Esophagus muscularis mucosa (tissue), 4 donors: ENCODE measurements at places on chromosomes 3 and 15. TPM values are rescaled to one million over a fixed set of nuclear protein-coding genes. Genes with fewer than 3 reads are reported as not detected.

- H3K4me1 ChIP-seq, result peaks cover 14% of the 10 kb centered on the region
- no peak for DNase-seq
- no peaks in the 10 kb centered on the region for H3K27me3 ChIP-seq
- H3K36me3 ChIP-seq, result no peaks in the 10 kb centered on the region
- no peak overlapping the region for H3K27ac ChIP-seq
Observed at GRCh38 chr3:188659449-188660090, 505.6 kb downstream of the LPP start.

DNA sequence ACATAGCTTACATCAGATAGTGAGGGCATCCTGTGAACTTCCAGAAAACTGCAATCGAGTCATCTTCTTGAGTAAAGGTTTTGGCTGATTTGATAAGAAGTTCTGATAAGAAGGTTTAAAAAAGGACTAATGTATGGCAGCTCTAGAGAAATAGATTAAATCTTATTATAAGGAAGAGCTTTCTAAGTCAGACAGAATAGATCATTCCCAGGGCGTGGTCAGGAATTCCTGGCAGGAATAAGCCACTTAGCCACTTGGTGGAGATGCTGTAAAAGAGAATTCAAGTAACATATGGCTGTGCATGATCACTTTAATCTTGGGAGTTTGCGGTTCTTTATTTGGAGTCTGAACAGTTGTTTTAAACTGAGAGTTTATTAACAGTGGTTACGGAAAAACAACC lies 17.4 kb downstream of the PGBD4 start:
- no peak overlapping the region for H3K27ac ChIP-seq
- no peak for DNase-seq
- H3K27me3 ChIP-seq, result no peaks in the 10 kb centered on the region
- no peak overlapping the region for H3K4me3 ChIP-seq
- no peaks in the 10 kb centered on the region for H3K36me3 ChIP-seq

DNA sequence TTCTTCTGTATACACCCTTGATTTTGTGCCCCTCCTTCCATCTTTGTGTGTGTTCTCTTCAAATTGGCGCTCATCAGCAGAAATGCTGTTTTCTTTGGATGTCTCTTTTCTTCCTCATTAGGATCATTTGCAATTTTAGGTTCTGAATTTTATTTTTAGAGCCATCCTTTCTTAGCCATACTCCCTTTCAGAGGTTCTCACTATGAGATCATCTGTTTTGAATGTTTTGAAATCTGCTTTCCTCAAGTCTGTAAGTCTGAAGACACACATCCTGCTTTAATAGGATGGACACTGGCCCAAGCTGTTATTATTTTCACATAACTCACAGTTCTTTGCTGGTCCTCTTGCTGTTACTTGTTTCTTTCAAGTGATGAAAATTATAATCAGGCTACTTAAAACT lies 124.8 kb downstream of the BDH1 start:
- no peaks in the 10 kb centered on the region for H3K36me3 ChIP-seq
- H3K27ac ChIP-seq, result peak overlapping the region; percentile 43
- peaks cover 20% of the 10 kb centered on the region for H3K4me1 ChIP-seq
- DNase-seq, result no peak

GRCh38 chr15:85886309-85886811 lies 91.6 kb upstream of the KLHL25 start:
- H3K27ac ChIP-seq, result no peak overlapping the region
- no peaks in the 10 kb centered on the region for H3K27me3 ChIP-seq
- no peak overlapping the region for H3K4me3 ChIP-seq

DNA sequence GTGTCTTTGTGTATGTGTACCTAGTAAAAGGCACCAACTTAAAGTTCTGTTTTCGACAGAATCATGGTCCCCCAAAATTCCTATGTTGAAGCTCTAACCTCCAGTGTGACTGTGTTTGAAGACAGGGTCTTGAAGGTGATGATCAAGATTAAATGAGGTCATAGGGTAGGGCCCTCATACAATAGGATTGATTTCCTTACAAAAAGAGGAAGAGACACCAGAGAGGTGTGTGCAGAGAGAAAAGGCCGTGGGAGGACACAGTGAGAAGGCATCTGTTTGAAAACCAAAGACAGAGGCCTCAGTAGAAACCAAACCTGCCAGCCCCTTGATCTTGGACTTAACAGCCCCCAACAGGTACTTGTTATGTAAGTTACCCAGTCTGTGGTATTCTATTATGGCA lies 52.0 kb upstream of the CORO2B start:
- no peak for DNase-seq
- no peak overlapping the region for H3K27ac ChIP-seq
- H3K36me3 ChIP-seq, result no peaks in the 10 kb centered on the region
- no peaks in the 10 kb centered on the region for H3K27me3 ChIP-seq

DNA sequence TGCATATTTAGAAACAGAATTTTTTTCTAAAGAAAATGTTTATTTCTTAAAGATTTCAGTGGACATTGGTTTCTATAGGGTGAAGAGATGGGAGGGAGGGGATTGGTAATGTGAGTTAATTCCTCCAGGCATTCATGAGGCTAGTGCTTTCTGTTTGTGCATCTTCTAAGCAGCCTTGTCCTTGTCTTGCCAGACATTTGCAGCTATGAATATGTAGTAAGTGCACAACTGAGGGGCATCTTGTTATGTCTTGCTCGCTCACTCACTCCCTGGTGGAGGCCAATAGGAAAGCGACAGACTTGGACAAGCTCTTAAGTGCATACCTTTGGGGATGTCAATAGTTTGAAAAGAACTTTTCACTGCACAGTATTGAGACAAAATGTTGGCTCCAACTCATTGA lies 92.5 kb upstream of the ATP10A start:
- H3K27me3 ChIP-seq, result no peaks in the 10 kb centered on the region
- H3K36me3 ChIP-seq, result no peaks in the 10 kb centered on the region
- H3K4me1 ChIP-seq, result no peaks in the 10 kb centered on the region
- no peak for DNase-seq
- no peak overlapping the region for H3K4me3 ChIP-seq
- H3K27ac ChIP-seq, result no peak overlapping the region

DNA sequence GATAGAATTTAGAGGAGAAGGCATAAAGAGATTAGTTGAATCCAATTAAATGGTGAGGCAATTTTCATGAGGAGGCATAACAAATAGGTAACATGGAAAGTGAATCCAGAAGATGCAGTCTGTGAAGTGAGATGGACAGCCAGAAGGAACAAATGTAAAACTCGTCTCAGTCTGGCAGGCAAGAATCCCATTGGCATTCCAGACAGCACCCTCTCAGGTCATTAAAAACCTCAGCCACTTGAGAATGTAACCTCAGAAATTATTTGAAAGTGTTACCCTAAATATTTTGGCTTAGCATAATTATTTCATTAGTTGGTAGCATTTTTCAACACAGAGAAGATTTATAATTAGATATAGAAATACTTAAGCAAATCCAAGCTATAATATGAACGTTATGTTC lies 342.3 kb downstream of the LRRC3B start:
- no peak for DNase-seq
- H3K36me3 ChIP-seq, result no peaks in the 10 kb centered on the region
- no peaks in the 10 kb centered on the region for H3K4me1 ChIP-seq
- no peak overlapping the region for H3K27ac ChIP-seq

DNA sequence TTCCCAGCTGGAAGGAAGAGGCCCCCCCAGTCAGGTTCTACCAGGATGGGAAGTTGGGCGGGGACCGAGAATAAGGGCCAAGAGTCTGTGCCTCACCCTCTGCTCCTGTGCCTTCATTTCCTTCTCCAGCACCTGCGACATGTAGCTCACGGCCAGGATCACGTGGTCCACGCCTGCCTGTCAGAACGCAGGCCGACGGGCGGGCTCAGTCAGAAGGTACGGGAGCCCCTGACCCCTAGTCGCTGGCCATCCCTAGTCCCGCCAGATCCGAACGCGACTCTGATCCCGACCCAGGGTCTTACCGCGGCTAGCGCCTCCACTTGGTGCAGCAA lies 489 bp downstream of the GMPPB start:
- H3K4me1 ChIP-seq, result peaks cover 53% of the 10 kb centered on the region
- no peaks in the 10 kb centered on the region for H3K27me3 ChIP-seq

DNA sequence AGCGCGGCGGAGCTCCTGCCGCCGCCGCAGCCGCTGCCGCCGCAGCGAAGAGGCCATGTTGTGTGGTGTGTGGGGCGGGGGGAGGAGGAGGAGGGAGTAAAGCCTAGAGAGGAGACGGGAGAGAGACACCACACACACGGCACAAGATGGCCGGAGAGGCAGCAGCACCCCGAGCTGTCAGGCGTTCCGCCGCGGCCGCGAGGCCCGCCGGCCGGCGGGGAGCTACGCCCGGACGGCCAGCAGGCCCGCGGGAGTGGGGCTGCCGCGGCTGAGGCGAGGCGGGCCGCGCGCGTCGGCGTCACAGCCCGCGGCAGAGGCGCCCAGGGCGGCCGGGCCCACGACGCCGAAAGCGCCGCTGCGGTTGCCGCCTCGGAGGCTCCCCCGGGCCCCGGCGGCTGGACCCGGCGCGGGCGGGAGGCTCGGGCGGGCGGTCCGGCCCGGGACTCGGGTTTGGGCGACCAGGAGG lies 17.4 kb upstream of the CHD2 start:
- no peak for DNase-seq
- peaks cover 7% of the 10 kb centered on the region for H3K36me3 ChIP-seq
- H3K4me3 ChIP-seq, result peak overlapping the region; percentile 94
- H3K27me3 ChIP-seq, result no peaks in the 10 kb centered on the region
- H3K27ac ChIP-seq, result peak overlapping the region; percentile 100

- H3K27ac ChIP-seq, result no peak overlapping the region
- no peak overlapping the region for H3K4me3 ChIP-seq
- H3K27me3 ChIP-seq, result no peaks in the 10 kb centered on the region
- H3K4me1 ChIP-seq, result no peaks in the 10 kb centered on the region
Observed at GRCh38 chr3:127556565-127556964, 34.0 kb downstream of the TPRA1 start.

GRCh38 chr3:14799146-14799545 lies 19.6 kb upstream of the FGD5 start:
- H3K27ac ChIP-seq, result no peak overlapping the region
- DNase-seq, result no peak
- no peaks in the 10 kb centered on the region for H3K27me3 ChIP-seq

Gene CDHR4
- total RNA-seq, result 0.17 TPM

Gene REC114
- not detected for total RNA-seq

Gene TM4SF4
- 2.7 TPM for total RNA-seq

Gene CCR8
- not detected for total RNA-seq

Gene PPP1R14D
- total RNA-seq, result not detected

Gene NSMCE3
- 18.1 TPM for total RNA-seq

Gene VGLL3
- 45.6 TPM for total RNA-seq

Gene PRSS50
- total RNA-seq, result 0.46 TPM
